Activated naive CD4-positive, alpha-beta T cell (primary cell): ENCODE measurements at places on chromosomes 6 and 20.
A peak's percentile ranks its signal among the peaks of the same experiment; 100 is the strongest.

DNA sequence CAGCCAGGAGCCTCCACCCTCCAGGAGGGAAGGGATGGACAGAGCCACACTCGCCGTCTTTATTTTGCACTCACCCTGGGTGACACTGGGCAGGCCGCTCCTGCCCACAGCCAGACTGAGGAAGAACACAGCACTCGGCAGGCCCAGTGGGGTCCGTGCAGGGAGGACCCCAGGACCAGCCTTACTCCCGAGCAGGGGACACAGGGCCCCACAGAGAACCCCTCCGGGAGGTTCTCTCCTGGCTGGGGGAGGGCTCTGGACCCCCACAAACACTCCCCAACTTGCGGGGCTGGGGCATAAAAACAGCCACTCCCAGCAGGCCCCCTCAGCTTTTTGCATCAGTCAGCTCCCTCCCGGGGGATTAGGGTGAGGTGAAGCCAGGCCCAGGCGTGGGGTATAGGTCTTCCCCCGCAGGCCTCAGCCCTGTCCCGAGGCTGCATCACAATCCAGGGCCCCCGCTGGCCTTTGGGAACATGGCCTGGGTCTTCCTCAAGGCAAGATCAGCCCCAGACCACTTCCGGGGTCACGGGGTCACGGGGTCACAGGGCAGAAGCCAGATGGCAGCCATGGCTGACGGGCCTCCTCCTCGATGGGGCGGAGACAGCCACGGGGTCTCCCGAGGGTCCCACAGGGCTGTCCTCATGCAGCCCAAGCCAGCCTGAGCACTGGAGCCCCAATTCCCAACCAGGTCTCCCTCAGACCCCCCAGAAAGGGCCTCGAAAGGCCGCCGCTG lies 3.2 kb downstream of the TNFRSF6B start:
- DNase-seq: no peak

GRCh38 chr6:150491811-150492172 lies 107.9 kb upstream of the PLEKHG1 start:
- DNase-seq: no peak

DNA sequence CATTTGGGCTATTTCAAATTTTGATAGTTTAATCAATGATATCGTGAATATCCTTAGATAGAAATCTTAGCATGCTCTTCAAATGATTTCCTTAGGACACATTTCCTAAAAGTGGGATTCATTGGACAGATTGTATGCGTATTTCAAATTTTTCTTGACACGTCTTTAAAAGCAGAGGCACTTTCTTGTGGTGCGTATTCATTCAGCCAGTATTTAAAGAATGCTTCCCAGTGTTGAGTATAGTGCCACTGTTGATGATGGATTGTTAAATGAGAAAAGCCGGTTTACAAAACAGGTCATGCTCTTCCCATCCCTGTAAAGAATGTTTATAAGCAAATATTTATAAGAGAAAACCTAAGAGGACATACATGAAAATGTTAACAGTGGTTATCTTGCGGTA lies 15.1 kb upstream of the NOL7 start:
- DNase-seq: no peak

- DNase-seq: no peak
These were observed 85.7 kb upstream of the SOX4 start for GRCh38 chr6:21507811-21508210.

GRCh38 chr6:141829566-141830360 lies 303.0 kb upstream of the GJE1 start:
- DNase-seq: no peak

- no peak for DNase-seq
These were observed 57.7 kb downstream of the RSPO3 start for GRCh38 chr6:127176146-127176545.

DNA sequence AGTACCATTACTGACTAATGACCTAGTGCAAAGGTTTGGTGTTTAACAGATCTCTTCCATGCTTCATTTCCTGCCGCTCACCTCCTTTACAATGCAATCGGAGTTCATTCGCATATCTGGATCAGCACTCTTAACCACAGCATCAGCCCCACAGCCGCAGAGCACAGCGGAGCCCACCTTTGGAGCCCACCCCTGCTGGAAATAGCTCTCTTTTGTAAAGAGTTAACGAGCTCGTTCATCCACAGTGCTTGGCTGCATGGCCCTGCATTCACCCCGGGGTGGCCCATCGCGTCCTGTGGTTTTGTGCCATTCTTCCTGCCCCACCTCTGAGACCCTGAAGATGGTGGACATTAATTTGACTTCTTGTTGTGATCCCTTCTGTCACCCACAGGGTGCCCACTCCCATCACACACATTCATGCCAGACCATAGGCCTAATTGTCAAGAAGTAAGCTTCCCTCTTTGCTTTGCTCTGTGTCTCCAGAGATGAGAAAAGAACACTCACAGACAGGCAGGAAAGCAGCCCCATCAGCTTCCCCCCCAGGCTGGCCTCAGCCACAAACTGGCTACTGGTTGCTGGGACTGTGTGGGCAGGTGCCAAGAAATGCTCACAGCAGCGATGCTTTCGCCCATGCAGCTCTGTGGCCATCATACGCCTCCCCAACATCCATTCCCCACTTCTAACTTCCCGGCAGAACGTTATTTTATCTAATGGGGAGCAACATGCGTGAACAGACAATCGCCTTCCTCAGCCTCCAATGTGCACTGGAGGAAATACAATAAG lies 167.0 kb downstream of the LRFN2 start:
- DNase-seq: no peak

- DNase-seq: no peak
These were observed 58.6 kb upstream of the EEF1A1 start for GRCh38 chr6:73579389-73579788.

DNA sequence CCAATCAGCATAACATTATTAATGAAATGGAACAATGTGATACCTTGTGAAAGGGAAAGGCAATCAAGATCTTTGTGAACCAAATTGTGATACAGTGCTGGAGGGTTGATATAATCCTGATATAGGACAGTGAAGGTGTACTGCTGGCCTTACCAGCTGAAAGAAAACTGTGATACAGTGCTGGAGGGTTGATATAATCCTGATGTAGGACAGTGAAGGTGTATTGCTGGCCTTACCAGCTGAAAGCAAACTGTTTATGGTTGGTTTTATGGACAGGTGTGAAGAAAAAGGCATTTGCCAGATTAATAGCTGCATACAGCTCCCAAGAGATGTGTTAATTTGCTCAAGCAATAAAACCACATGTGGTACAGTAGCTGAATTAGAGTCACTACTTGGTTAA lies 73.9 kb downstream of the MRAP2 start:
- DNase-seq: no peak

- DNase-seq: no peak
These were observed 72.5 kb downstream of the FLRT3 start for GRCh38 chr20:14264869-14265268.

- DNase-seq: no peak
These were observed 6.2 kb downstream of the LINC00237 start for GRCh38 chr20:21099751-21100577.

DNA sequence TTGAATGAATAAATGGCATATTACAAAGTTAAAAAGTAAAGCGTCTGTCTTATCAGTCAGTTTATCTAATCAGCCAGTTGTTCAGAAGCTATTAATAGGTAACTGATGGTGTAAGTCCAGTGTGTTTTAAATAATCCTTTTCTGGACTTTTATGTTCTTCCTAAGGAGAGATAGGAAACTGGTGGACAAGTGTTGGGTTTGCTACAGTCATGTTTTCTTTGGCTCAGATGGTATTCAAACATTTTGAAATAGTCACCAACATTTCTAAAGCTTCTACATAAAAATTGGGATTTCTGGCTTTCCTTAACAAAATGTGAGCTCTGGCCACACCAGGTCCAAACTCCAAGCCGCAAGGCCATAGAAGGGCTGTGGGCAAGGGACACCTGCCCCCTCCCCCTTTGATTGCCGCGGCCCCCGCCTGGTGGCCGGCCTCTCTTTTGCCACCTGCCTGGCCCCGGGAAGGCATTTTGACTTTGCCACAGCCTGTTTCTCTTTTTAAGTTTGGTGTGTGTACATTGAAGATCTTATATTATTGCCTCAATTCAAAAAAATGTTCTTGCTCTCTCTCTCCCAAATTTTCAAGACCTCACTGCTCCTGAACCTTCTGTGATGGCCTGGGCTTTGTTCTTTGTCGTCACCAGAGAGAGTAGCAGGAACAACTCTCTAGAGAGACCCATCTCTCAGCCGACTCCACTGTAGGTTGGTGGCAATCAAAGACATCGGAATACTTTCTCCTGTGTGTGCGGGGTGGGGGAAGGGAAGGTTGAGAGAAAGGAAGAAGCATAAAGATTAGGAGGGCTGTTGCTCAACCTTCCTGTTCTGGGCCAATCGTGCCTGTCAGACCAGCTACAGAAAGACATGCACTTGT lies 84.0 kb upstream of the ZNF217 start:
- DNase-seq: no peak

GRCh38 chr6:152897807-152898399 lies 84.9 kb downstream of the FBXO5 start:
- peak; percentile 2 for DNase-seq

- DNase-seq: no peak
These were observed 137.2 kb downstream of the MAP3K4 start for GRCh38 chr6:161128680-161129196.

DNA sequence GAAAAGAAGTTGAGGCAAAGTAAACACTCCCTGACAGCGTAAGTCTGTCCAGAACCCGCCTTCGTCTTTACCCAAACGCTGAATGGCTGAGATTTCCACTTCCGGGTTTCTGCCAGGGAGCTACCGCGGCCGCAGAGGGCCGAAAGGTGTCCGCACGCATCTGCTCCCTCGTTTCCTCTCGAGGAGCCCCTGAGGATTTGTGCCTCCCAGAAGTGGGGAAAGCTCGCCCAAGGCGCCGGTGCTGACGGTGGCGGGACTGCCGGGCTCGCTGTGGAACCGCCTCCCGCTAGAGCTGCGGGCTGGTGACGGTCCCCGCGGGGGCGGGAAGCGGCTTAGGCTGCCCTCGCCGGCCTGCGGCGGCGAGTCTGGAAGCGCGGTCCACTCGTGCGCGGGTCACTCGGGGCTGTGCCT lies 1760.2 kb upstream of the DEFB115 start:
- DNase-seq: no peak

DNA sequence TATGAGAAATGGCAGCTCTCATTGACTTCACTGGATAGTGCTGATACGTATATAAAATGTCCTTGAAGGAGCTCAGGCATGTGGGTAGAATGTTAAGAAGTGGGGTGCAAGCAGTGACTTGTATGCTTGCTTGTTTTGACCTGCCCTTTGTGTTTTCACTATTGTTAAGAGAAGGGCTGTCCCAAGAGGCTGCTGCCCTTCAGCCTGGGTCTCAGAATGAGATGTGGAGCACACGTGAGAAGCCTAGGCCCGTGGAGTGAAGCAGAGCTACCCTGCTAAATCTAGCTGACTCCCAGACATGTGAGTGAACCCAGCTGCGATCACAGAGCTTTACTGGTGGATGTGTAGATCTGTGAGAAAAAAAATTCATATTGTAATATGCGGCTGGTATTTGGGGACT lies 305.3 kb upstream of the RGS17 start:
- no peak for DNase-seq

GRCh38 chr6:145468534-145468933 lies 266.8 kb downstream of the EPM2A start:
- no peak for DNase-seq

GRCh38 chr6:151807513-151808370 lies at the start of gene ESR1:
TSS of gene ESR1 (plus strand) at chr6:151807682. CDS start at chr6:151807913, 231 bp downstream.
- DNase-seq: no peak

DNA sequence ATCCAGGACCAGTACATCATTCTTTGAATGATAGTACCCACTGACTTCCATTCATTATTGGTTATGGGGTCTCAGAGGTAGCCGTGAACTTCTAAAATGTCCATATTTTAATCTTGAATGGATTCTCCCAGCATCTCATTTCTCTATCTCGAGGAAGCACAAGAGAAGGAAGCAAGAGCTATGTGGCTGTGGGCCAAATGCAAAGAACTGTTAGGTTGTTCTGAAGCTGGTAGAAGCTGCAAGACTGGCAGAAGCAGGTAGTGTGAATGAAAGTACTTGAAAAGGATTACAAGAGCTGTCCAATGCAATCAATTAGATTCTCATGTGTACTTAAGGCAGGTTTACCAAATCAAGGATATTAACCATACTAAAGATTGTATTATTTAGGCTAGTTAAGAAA lies 1131.8 kb downstream of the GRIK2 start:
- no peak for DNase-seq

DNA sequence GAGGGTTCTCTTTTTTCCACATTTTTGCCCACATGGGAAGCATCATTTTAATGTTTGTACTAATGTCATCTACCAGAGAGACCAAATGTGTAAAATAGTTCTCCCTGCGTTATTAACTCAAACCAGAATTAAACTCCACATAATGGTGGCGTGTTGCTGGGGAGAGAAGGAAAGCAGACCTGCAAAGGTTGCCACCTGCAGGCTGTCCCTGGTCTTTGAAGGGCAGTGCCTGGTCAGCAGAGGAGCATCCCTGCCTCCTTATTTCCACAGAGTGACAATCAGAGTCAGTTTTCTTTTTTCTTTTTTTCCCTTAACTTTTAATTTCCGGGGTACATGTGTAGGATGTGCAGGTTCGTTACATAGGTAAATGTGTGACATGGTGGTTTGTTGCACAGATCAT lies 214.5 kb downstream of the TBX18 start:
- DNase-seq: no peak

DNA sequence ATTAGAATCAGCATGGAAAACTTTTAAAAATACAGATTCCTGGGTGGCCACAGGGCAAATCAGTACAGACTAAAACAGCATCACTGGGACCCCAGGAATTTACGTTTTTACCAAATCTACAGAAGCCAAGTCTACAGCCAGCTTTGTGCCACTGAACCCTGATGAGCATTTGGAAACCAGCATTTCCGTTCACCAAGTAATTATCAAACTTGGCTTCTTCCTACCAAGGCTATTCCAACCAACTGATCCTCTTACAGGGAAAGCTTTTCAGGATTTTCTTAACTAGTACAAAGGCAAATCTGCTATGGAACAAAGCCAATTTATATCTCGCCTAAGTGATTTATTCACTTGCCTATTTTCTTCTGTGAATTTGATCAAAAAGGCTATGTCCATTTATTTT lies 47.0 kb downstream of the PLAGL1 start:
- DNase-seq: no peak

GRCh38 chr20:50187403-50188051 lies 3.1 kb upstream of the CEBPB start:
- DNase-seq: no peak

- DNase-seq: no peak
These were observed 98.6 kb upstream of the NEDD9 start for GRCh38 chr6:11331111-11331510.

GRCh38 chr20:9342651-9343050 lies 171.7 kb upstream of the LAMP5 start:
- DNase-seq: no peak

- no peak for DNase-seq
These were observed 15.6 kb upstream of the CMTR1 start for GRCh38 chr6:37417393-37417792.

GRCh38 chr6:135910790-135911618 lies 59.5 kb downstream of the PDE7B start:
- no peak for DNase-seq

- no peak for DNase-seq
These were observed 420.6 kb upstream of the MMS22L start for GRCh38 chr6:97703661-97704060.

- DNase-seq: no peak
These were observed 300.5 kb downstream of the TFAP2C start for GRCh38 chr20:56929606-56930005.

- no peak for DNase-seq
These were observed 112.0 kb upstream of the CARMIL1 start for GRCh38 chr6:25166955-25167748.

GRCh38 chr20:34201531-34201930 lies 39.7 kb upstream of the ASIP start:
- no peak for DNase-seq

- DNase-seq: no peak
These were observed 2.0 kb upstream of the TAF4 start for GRCh38 chr20:62067547-62068260.

GRCh38 chr6:127341471-127342202 lies 1.8 kb downstream of the ECHDC1 start:
- no peak for DNase-seq
